Lung (tissue), 17 donors: ENCODE measurements at places on chromosomes 5 and 9.

DNA sequence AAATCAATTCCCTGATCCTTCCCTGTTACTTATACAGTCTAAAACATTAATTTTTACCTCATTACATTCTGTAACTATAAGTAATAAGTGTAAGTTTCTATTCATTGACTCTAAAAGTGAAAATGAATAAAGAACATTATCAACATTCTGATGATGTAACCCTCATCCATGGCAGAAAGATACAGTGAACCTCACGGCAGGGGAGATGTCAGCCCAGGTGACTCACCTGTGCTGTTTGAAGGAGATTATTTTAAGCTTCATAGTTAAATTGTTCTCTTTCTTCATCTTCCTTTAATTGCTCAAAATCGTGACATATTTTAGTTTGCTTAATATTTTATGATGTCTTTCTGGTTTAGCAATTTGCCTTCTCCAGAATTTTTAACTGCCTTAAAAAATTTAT lies 268.1 kb downstream of the FSTL4 start:
- no peak for DNase-seq
- no peaks in the 10 kb centered on the region for H3K4me1 ChIP-seq
- no peaks in the 10 kb centered on the region for H3K27me3 ChIP-seq
- no peak overlapping the region for H3K27ac ChIP-seq
- no peaks in the 10 kb centered on the region for H3K36me3 ChIP-seq

DNA sequence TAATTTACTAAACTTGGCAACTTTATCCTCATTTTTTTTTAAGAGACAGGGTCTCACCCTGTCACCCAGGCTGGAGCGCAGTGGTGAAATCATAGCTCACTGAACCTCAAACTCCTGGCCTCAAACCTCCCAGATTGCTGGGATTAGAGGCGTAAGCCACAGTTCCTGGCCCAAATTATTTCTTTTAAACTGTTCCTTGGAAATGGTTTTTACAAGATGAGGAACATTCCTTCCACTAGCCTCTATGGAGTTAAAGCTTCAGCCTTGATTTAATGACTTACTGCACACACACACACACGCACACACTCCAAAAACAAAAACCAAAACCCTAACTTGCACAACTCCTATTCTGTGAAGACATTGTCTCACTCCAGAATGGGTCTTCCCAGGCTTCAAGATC lies 77.2 kb upstream of the TARS1 start:
- H3K27me3 ChIP-seq: no peaks in the 10 kb centered on the region
- no peaks in the 10 kb centered on the region for H3K36me3 ChIP-seq
- H3K4me3 ChIP-seq: no peak overlapping the region
- H3K4me1 ChIP-seq: no peaks in the 10 kb centered on the region

DNA sequence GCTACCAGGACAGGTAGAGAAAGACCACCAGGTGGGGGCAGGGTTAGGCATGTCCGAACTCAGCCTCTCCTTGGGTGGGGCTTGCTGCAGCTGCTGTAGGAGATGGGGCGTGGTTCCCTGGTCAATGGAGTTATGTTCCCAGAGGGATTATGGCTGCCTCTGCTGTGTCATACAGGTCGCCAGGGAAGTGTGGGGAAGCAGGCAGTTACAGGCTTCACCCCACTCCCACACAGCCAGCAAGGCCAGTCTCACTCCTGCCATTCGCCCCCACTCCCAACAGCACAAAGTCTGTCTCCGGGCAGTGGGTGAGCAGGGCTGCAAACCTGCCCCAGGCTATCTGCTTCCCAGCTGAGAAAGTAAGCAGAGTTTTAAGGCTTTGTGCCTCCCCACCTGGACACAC lies 20.0 kb upstream of the CEP72 start:
- no peak for DNase-seq
- no peak overlapping the region for H3K27ac ChIP-seq
- peaks cover 8% of the 10 kb centered on the region for H3K27me3 ChIP-seq
- no peaks in the 10 kb centered on the region for H3K36me3 ChIP-seq
- no peak overlapping the region for H3K4me3 ChIP-seq

DNA sequence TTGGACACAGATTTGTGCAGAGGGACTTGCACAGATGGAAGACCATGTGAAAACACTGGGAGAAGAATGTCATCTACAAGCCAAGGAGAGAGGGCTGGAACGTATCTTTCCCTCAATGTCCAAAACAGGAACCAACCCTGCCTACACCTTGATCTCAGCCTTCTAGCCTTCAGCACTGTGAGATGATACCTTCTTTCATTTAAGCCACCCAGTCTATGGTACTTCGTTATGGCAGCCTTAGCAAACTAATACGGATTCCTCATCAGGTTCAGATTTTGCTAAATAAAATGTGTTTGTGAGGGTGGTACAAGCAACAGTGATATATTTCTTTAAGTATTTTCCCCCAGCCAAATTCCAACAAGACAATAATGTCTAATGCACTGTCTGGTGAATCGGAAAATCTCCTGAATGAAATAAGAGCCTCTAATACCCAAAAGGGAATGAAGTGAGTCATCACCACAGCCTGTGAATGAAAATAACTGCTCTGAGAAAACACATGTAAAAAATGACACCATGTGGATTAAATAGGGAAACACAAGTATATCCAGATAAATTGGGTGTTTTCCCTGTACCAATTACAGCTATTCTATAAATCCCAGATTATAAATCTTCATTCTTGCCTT lies 182.8 kb upstream of the TARS1 start:
- no peak overlapping the region for H3K4me3 ChIP-seq
- H3K36me3 ChIP-seq: no peaks in the 10 kb centered on the region
- no peak overlapping the region for H3K27ac ChIP-seq
- H3K4me1 ChIP-seq: no peaks in the 10 kb centered on the region
- DNase-seq: no peak

DNA sequence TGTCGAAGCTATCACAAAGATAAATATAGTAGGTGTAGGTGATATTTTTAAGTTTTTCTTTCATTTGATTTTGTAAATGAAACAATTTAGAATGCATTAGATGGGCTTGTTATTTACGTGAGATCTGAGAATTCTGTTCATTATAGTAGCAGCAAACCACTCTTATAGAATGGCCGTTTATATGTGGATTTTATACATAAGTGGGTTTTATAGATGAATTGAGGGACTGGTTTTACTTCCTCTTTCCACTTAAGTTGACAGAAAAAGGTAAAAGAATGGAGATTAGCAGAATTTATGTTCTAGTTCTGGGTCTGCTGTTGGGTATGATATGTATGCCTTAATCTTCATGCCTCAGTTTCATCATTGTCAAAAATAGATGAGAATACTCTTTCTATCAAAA lies 5.6 kb downstream of the RMI1 start:
- peaks cover 2% of the 10 kb centered on the region for H3K4me1 ChIP-seq
- no peak overlapping the region for H3K27ac ChIP-seq
- no peaks in the 10 kb centered on the region for H3K27me3 ChIP-seq
- DNase-seq: no peak

- H3K4me3 ChIP-seq: no peak overlapping the region
- no peak for DNase-seq
- H3K36me3 ChIP-seq: no peaks in the 10 kb centered on the region
- peaks cover 6% of the 10 kb centered on the region for H3K4me1 ChIP-seq
- no peaks in the 10 kb centered on the region for H3K27me3 ChIP-seq
Measured at GRCh38 chr5:128199611-128200010, 116.0 kb downstream of the SLC12A2 start.

GRCh38 chr5:54445691-54446378 lies 9.7 kb upstream of the HSPB3 start:
- no peak overlapping the region for H3K4me3 ChIP-seq
- no peaks in the 10 kb centered on the region for H3K27me3 ChIP-seq
- no peak overlapping the region for H3K27ac ChIP-seq
- no peaks in the 10 kb centered on the region for H3K4me1 ChIP-seq
- no peak for DNase-seq

DNA sequence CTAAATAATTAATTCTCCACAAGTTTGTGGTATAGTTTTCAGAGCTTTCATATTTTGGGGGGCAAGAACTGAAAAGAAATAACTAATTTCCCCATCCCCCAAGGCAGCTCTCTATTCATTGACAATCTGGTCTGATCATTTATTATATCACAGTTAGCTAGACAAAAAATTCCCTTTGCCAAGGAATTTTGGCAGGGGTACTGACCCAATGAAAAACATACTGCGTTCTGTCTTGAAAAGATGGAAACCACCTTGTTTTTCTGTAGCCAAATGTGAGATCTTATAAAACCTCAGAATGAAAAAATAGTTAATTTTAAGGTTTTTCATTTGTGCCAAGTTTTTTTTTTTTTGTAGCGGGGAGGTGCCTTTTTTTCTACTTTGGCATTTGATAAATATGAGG lies 1008.9 kb downstream of the EFNA5 start:
- H3K4me3 ChIP-seq: no peak overlapping the region
- no peak overlapping the region for H3K27ac ChIP-seq
- no peaks in the 10 kb centered on the region for H3K27me3 ChIP-seq
- H3K36me3 ChIP-seq: no peaks in the 10 kb centered on the region
- no peaks in the 10 kb centered on the region for H3K4me1 ChIP-seq

DNA sequence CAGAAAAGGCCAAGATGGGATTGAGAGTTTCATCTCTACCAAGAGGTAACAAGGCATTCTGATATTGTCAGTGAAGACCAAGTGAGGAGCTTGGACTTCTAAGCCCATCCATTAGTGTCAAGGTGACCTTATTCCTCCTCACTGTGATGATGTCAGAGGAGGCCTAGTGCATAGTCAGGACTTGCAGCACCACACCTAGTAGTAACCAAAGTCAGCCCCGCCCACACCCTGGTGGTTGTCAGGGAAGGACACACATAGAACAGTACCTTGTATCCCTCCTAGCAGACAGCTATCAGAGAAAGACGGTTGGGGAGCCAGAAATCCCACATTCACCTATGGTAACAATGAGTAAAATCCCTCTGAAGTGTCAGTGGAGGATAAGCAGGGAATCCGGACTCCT lies 111.7 kb downstream of the AP3B1 start:
- H3K36me3 ChIP-seq: peaks cover 3% of the 10 kb centered on the region
- no peak for DNase-seq
- H3K27ac ChIP-seq: no peak overlapping the region
- no peaks in the 10 kb centered on the region for H3K4me1 ChIP-seq
- no peaks in the 10 kb centered on the region for H3K27me3 ChIP-seq
